ENCODE measurements at places on chromosomes 3 and 15. TPM values are rescaled to one million over a fixed set of nuclear protein-coding genes. Genes with fewer than 3 reads are reported as not detected.

CHRNA5 gene
- 5.5 TPM for total RNA-seq

PAK6 gene
- 11.1 TPM for total RNA-seq

GHSR gene
- not detected for total RNA-seq

CLDN18 gene
- total RNA-seq: not detected

DNA sequence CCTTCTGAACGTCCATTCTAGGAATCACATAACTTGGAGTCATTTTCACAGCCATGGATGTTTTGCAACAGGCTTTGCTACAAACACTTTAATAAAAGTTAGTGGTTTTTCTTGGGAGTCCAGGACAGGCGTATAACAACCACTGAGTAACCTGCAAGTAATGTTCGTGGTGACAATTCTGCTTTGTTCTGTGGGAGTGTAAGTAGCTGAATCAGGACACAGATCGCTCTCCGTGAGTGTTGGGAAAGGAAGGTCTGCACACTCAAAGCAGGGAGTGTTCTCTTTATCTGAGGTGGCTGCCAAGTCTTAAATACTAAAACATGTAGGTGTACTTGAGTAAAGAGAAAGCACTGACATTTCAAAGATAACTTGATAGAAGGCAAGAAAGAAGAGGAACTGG lies 7.9 kb upstream of the BNC1 start:
- H3K4me1 ChIP-seq: peaks cover 38% of the 10 kb centered on the region
- DNase-seq: no peak

- no peaks in the 10 kb centered on the region for H3K36me3 ChIP-seq
- DNase-seq: no peak
- H3K27ac ChIP-seq: no peak overlapping the region
- no peak overlapping the region for H3K4me3 ChIP-seq
- H3K27me3 ChIP-seq: peaks cover 13% of the 10 kb centered on the region
- peaks cover 35% of the 10 kb centered on the region for H3K4me1 ChIP-seq
Measured at GRCh38 chr3:143307613-143308183, 188.1 kb downstream of the CHST2 start.

DNA sequence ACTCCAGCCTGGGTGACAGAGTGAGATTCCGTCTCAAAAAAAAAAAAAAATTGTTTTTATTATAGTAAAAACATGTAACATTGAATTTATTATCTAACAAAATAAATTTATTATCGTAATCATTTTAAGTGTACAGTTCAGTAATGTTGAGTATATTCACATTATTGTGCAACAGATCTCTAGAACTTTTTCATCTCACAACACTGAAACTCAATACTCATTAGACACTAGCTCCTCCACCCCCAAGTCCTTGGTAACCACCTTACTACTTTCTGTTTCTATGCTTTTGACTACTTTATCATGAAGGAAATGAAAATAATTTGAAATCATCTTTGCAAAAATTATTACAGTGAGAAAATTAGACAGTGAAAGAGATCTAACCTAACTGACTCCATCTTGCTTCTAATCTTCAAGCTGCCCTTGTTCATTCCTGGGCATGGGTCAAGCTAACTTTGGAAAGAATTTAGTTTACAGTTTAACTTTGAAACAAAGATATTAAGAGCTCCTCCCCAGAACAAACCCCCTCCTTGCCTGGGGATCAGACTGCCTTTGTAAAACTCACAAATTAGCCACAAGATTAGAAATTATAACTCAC lies 15.0 kb upstream of the FYCO1 start:
- no peaks in the 10 kb centered on the region for H3K27me3 ChIP-seq
- DNase-seq: no peak
- no peaks in the 10 kb centered on the region for H3K36me3 ChIP-seq
- H3K27ac ChIP-seq: no peak overlapping the region
- peaks cover 5% of the 10 kb centered on the region for H3K4me1 ChIP-seq

DNA sequence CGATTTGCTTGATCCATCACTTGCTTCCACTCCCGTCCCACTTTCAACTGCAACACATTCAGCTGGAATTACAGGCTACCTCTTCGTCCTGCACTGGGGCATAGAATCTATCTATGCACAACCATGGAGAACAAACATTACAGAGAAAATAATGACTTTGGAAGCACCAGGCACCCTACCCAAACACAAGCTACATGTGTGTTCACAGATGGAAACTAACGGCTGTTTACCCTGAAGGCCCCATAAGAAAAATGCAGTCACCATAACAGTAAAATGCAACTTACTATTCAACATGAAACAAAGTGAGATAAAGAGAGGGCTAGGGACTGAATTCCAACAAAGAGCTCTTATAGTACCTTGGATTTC lies 496.8 kb downstream of the FOXP1 start:
- H3K4me1 ChIP-seq: peaks cover 4% of the 10 kb centered on the region
- no peak overlapping the region for H3K4me3 ChIP-seq
- DNase-seq: no peak
- no peaks in the 10 kb centered on the region for H3K27me3 ChIP-seq
- no peak overlapping the region for H3K27ac ChIP-seq
- peaks cover 4% of the 10 kb centered on the region for H3K36me3 ChIP-seq

GRCh38 chr3:10411598-10412332 lies 90.9 kb upstream of the SEC13 start:
- H3K27me3 ChIP-seq: peaks cover 27% of the 10 kb centered on the region
- H3K36me3 ChIP-seq: no peaks in the 10 kb centered on the region
- H3K4me1 ChIP-seq: no peaks in the 10 kb centered on the region
- DNase-seq: no peak

DNA sequence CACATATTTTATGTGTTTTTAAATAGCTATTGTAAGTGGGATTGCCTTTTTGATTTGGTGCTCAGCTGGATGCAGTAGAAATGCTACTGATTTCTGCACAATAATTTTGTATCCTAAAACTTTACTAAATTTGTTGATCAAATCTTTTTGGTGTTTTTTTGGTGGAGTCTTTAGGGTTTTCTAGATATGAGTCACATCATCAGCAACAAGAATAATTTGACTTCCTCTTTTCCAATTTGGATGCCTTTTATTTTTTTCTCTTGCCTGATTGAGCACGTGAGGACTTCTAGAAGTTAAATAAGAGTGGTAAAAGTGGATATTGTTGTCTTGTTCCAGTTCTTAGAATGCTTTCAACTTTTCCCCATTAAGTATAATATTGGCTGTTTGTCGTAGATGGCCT lies 51.3 kb downstream of the TLNRD1 start:
- no peak overlapping the region for H3K27ac ChIP-seq
- DNase-seq: no peak
- no peaks in the 10 kb centered on the region for H3K36me3 ChIP-seq
- H3K27me3 ChIP-seq: peaks cover 18% of the 10 kb centered on the region

GRCh38 chr3:130517602-130518001 lies 625 bp downstream of the COL6A6 start:
- peak overlapping the region; percentile 70 for H3K27ac ChIP-seq
- peaks cover 12% of the 10 kb centered on the region for H3K4me1 ChIP-seq
- no peaks in the 10 kb centered on the region for H3K36me3 ChIP-seq
- no peak for DNase-seq
- peaks cover 47% of the 10 kb centered on the region for H3K27me3 ChIP-seq
- H3K4me3 ChIP-seq: peak overlapping the region; percentile 79

Data from mesothelial cell of epicardium (in vitro differentiated cells).